Fibroblast of villous mesenchyme (primary cell): ENCODE measurements at places on chromosomes 1 and 21.

DNA sequence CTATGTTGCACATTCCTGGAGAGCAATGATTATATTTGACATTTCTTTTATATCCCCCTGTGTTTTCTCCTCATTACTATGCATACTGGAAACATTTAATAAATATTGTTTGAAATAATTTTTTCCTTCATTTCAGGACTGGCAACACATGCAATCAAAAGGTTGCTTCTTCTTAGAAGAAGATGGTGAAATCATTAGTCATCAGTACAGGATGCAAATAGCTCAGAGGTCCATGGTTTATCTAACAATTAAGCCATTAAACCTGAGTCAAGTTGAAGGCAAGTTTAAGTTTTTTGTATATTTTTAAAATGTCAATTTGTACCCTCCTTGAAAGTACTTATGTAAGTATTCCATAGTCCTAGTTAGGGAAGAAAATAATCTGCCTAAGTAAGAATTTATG is 22.5 kb downstream of the EFCAB7 start:
- peak; percentile 31 for DNase-seq

- DNase-seq, result no peak
Observed at GRCh38 chr1:164614316-164614715, 55.3 kb downstream of the PBX1 start.

DNA sequence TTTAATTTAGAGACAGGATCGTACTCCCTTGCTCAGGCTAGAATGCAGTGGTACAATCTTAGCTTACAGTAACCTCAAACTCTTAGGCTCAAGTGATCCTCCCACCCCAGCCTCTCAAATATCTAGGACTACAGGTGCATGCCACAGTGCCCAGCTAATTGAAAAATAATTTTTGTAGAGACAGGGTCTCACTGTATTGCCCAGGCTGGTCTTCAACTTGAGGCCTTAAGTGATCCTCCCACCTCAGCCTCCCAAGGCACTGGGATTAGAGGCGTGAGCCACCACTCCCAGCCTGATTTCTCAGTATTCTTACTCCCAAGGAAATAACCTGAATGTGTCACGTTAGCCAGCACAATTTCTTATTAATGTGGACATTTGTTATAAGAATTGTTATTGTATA is 9.8 kb downstream of the RLF start:
- DNase-seq, result no peak

DNA sequence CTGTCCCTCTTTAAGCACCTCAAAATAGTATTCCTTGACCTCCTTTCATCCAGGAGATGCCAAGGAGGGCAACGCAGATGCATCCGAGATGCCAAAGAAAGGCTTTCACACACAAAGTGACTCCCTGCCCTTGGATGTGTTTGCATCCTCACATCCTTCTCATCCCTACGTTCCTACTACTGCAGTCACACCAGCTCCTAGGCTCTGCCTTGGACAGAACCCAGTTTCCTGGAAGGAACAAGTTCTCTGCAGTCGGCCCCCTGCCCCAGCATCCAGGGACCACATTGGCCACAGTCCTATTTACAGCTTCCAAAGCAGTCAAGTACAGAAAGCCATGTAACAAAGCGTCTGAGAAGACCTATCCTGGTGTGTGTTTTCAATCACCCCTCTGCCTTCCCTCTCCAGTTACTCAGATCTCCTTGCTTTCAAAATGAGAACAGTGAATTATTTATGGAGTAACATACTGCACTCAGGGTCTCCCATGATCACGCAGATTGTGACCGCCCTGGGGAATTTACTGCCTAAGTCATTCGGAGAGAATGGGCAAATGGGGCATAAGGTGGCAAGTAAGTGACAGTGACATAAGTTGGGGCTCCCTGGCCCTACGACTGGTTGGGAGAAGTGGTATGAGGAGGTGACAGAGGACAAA is 21.8 kb upstream of the SRP9 start:
- DNase-seq, result no peak

DNA sequence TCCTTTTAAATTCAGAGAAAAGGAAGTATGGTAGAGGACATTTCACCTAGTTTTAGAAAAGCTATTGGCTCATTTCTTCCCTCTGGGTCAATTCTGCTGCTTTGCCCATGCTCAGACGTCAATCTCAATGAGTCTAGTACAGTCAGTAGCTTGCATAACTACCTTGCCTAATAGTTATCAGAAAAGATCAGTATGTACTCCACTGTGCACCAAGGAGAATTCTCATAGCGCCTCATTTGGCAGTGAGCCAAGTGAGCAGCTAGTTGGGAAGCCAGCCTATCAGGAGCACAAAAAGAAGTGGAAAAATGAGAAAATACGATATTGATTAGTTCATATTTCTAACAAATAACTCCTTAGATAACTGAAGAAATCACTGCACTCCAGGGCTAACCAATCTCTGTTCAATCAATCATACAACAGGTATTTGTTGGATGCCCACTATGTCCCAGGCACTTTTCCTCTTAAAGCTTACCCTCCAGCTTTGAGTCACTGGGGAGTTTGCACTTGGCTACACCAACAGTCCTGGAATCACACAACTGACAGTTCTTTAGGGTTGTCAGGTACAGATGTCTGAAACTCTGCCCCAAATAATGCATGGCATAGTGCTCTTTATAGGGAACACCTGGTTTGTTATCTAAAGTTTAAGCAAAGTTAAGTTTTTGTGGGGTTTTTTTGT is 50.2 kb downstream of the PRDX6 start:
- peak; percentile 79 for DNase-seq

DNA sequence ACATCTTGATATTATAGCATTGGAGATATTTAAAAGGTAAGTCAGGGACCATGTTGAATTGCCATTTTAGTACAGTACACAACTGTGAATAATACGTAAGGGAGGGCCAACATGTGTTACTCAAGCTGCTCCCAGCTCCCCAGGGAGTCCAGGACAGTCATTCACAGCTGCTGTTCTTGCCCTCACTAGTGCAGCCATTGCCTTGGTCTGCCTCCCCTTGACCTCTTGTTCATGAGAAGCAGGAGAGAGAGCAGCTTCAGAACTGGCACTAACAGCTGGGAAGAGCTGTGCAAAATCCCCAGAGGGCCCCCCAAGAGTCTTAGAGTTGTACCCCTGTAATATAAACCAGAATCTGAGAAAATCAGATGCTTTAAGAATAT is 16.4 kb downstream of the TCEANC2 start:
- DNase-seq, result no peak

- peak; percentile 27 for DNase-seq
Observed at GRCh38 chr1:204172404-204173029, 6.4 kb upstream of the REN start.

DNA sequence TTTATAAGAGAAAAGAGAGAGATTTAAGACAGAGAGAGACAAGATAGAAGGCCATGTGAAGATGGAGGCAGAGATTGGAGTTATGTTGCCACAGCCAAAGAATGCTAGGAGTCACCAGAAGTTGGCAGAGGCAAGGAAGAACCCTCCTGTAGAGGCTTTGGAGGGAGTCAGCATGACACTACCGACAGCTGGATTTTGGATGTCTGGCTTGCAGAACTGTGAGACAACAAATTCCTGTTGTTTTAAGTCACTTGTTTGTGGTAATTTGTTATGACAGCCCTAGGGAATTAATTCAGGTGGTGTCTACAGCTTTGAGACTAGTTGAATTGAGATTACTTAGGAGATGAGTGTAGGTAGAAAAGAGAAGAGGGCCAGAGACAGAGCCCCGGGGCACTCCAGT is 158.5 kb downstream of the DNM3 start:
- peak; percentile 45 for DNase-seq

DNA sequence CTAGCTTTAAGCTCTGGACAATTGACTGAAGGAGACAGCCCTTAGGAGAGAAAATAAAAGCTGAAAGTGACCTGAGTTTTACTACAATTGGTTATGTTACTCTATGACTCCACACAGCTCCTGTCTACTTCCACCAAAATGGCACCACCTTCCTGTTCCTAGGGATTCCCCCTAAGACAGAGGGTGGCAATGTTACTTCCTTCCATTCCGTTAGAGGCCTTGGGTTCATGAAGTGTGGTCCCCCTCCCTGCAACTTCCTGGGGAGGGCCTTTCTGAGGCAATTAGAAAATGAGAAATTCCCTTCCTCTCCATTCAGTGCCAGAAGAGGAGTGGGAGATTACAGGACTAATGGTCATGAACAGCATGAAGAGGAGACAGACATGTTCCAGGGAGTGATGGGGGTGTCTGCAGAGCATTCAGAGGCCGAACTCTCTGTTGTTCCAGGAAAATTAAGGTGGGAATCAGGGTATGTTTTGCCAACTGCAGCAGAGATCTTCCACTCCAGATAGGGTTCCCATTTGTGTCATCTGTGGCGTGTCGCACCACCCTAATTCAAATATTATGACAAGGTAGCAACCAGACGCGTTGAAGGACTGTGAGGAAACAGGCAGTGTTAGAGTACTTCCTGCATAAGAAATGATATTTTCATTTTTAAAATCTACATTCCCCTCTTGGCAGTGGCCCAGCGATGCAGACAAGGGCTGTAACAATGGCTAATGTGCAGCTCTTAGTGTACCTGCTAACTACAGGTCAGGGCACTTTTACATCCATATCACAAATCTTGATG is 53.1 kb upstream of the TRIM67 start:
- no peak for DNase-seq

- no peak for DNase-seq
Observed at GRCh38 chr1:208203848-208204609, 40.2 kb downstream of the PLXNA2 start.

GRCh38 chr1:40745176-40745575 is 38.4 kb upstream of the KCNQ4 start:
- DNase-seq, result no peak

- peak; percentile 88 for DNase-seq
Observed at GRCh38 chr1:243264717-243265116, 8.9 kb downstream of the SDCCAG8 start.

GRCh38 chr1:184509105-184509504 is 122.3 kb downstream of the C1orf21 start:
- no peak for DNase-seq

DNA sequence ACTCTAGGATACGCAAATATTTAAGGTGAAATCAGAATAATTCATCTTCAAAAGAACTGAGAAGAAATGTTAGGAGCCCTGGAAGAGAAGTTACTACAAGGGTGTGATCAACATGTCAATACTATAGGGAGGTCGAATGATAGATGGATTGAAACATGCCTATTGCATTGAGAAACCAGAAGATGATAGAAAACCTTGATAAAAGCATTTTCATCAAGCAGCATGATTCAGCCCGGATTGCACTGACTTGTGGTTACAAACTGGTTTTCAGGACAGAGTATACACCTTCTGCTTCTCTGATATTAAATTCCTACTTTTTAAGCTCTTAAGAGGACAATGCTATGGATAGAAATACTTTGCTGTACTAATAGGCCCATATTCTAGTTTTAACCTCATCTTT is 164.2 kb downstream of the FMN2 start:
- DNase-seq, result no peak

DNA sequence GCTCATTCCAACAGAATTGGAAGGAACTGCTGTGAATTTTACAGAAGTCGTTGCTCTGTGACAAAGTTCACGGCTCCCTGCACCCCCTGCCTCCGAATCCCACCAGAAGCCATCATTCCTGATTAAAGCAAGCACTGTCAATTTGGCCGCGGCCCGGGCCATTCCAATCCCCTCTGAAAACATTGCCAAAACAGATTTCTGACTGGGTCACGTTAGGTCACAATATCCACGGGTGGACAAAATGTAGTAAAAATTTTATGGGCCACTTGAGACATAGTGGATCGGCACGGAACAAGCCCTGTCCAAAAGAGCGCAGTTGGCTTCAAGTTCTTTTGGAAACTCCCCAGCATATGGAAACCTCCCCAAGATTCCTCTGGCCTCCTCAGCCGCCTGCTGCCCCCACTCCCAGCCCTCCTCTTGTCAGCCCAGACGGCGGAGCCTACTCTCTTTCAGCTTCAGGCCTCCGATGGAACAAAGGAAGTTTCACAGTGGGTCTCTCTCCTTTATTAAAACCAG is 67.2 kb upstream of the IFNAR2 start:
- DNase-seq, result no peak

DNA sequence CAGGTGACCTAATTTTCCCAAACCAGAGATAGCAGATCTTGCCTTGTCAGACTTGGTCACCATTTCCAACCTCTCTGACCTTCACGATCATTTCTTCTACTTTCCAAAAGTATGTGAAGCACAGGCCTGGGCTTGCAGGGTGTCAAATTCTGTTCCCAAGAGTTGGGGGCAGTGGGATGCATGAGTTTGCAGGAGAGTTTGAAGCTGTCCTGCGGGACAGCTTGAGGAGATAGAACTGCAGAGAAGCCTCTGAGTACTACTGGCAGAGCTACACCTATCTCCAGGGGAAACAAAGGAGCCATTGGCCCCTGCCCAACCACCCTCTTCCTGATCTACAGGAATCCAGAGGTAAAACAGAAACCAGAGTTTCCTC is 11.3 kb downstream of the TXNIP start:
- DNase-seq, result no peak

GRCh38 chr1:217660353-217661062 is 29.4 kb downstream of the SPATA17 start:
- peak; percentile 78 for DNase-seq

DNA sequence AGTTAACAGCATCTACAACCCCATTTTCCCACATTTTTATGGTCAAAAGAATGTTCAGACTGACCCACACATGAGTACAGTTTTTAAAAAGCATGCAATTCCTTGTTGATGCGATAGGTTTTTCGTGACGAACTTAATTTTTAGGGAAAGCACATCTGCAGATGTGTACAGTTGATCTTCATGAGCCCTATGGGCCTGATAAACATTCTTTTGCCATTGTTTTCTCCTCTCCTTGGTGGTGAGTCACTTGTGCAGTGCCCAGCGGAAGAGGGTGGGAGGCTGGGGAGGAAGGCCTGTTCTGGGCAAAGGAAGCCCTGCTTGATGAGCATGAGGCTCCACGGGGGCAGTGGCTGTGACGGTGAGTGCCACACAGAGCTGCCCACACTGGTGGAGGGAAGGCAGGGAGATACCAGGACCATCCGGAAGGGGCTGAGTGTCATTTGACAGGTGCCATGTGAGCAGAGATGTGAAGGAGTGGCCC is 5.3 kb downstream of the ARF1 start:
- peak; percentile 70 for DNase-seq

GRCh38 chr1:198007687-198008607 is 90.8 kb downstream of the LHX9 start:
- DNase-seq, result no peak

DNA sequence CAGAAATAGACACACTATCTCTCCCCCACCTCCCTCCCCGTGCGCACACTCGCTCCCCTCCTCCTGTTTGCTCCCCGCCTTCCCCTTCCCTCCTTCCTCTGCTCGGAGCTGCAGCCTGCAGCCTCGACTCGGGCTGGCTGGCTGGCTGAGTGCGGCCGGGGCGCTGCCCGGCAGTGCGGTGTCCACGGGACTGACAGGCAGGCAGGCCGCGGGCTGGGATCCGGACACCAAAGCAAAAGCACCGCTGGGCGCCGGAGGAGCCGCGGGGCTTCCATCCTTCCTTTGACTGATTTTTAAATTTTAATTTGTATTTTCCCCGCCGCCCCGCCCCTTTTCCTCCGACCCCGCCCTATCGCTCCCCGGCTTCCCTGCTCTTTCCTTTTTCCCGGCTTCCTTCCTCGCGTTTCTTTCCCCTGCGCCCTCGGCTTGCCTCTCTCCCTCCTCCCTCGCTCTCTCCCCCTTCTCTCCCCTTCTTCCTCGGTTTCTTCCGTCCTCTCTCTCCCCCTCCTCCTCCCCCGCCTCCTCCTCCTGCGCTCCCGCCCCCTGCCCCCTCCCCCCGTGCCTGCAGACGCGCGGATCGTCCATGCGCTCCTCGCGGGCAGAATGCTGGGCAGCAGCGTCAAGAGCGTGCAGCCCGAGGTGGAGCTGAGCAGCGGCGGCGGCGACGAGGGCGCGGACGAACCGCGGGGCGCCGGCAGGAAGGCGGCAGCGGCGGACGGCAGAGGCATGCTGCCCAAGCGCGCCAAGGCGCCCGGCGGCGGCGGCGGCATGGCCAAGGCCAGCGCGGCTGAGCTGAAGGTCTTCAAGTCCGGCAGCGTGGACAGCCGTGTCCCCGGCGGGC is 109.4 kb downstream of the NAV1 start:
- peak; percentile 76 for DNase-seq

GRCh38 chr1:158283965-158284364 is 5.8 kb upstream of the CD1C start:
- no peak for DNase-seq
